ENCODE measurements at places on chromosomes 2 and 18. TPM values are rescaled to one million over a fixed set of nuclear protein-coding genes. Genes with fewer than 3 reads are reported as not detected.

PLCD4 gene
- total RNA-seq, result 0.26 TPM

DNA sequence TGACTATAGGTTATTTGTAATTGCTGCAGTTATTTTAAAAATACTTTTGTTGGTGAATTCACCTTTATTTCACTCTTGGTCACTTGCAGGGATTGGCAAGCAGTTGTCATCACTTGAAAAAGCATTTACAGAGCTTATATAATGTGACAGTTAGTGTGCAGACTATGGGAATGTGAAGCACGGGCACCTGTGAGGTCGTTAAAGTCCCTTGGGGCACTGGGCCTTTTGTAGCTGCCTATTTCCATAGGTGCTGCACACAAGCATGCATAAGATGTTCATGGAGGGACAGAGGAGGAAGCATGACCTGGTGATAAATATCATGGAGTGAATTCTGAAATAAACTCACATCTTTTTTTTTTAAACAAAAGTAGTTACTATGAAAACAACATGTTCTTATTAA, 124.6 kb downstream of the ATP9B start:
- no peak for DNase-seq

GRCh38 chr2:41853427-41854191, 194.2 kb upstream of the PKDCC start:
- peak; percentile 78 for DNase-seq

IL36B gene
- total RNA-seq, result not detected

KIAA1328 gene
- 4.9 TPM for total RNA-seq

- DNase-seq, result no peak
These were observed 127.2 kb upstream of the EML6 start for GRCh38 chr2:54595999-54596902.

- no peak for DNase-seq
These were observed 184.6 kb downstream of the CYP26B1 start for GRCh38 chr2:71962911-71963694.

IL18RAP gene
- total RNA-seq, result not detected

All from Caco-2 (cell line).